A549 treated with dexamethasone at 1 μM for 4 hours (cell line): ENCODE measurements at places on chromosomes 3 and 15. TPM values are rescaled to one million over a fixed set of nuclear protein-coding genes. Genes with fewer than 3 reads are reported as not detected.

The ARGFX gene
- not detected in 5 replicates for total RNA-seq

The SERINC4 gene
- total RNA-seq: 0.06 to 0.15 TPM (median 0.09 TPM) in 5 replicates

The MYO1E gene
- 235 to 423 TPM (median 355 TPM) in 5 replicates for total RNA-seq

The APBA2 gene
- 15.8 to 20.8 TPM (median 19.0 TPM) in 5 replicates for total RNA-seq

The CISH gene
- total RNA-seq: 0.53 to 0.76 TPM (median 0.61 TPM) in 5 replicates

The PPP1R14D gene
- total RNA-seq: 0.14 to 0.21 TPM (median 0.19 TPM) in 3 of 5 replicates, not detected in the others

The LRRK1 gene
- total RNA-seq: 11.0 to 19.6 TPM (median 17.9 TPM) in 5 replicates

The NMNAT3 gene
- 0.94 to 1.7 TPM (median 1.2 TPM) in 5 replicates for total RNA-seq

The TGM5 gene
- total RNA-seq: not detected in 5 replicates
